ENCODE measurements at places on chromosomes 3 and 15.
A peak's percentile ranks its signal among the peaks of the same experiment; 100 is the strongest.

GRCh38 chr3:58697561-58697960 is 31.0 kb upstream of the FAM3D start:
- DNase-seq: no peak

- DNase-seq: no peak
Observed at GRCh38 chr3:145899241-145899640, 261.7 kb downstream of the PLOD2 start.

- DNase-seq: peak; percentile 37
Observed at GRCh38 chr3:18425641-18426257, 610 bp upstream of the SATB1 start.

DNA sequence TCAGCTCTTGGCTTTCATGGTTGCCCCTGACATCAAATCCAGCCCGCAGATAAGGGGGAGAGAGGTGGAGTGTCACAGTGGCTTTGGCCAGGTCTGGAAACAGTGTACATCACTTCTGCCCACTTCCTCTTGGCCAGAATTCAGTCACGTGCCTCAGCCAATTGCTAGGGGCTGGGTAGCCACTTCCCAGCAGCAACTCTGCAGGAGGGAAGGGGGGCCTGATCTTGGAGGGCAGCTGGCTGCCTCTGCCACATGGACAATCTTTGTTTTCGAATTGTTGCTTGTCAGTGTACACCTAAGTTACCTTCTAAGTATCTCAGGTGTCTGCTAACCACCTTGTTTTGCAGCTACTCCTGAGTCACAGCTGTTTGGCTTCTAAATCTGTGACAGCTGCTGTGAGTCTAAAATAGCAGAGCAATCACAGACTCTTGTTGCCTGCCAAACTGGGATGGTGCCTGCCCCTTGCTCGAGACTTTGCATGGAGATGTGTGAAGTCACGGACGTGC is 41.0 kb upstream of the LIMD1 start:
- DNase-seq: no peak

GRCh38 chr3:148373961-148374360 is 323.7 kb upstream of the AGTR1 start:
- no peak for DNase-seq

GRCh38 chr3:128362026-128362965 is 104.4 kb downstream of the DNAJB8 start:
- DNase-seq: no peak

GRCh38 chr3:171967932-171968678 is 71.3 kb upstream of the FNDC3B start:
- DNase-seq: no peak

Measured in stimulated activated CD4-positive, alpha-beta T cell treated with anti-CD3 and anti-CD28 coated beads, Interleukin-12 subunit alpha, Interleukin-12 subunit beta, amount 100 ng/mL, for 24 hours (primary cell).